ENCODE measurements at places on chromosomes 4 and X.
A peak's percentile ranks its signal among the peaks of the same experiment; 100 is the strongest.

- no peak for DNase-seq
Observed at GRCh38 chr4:14636563-14636962, 365.7 kb upstream of the CPEB2 start.

DNA sequence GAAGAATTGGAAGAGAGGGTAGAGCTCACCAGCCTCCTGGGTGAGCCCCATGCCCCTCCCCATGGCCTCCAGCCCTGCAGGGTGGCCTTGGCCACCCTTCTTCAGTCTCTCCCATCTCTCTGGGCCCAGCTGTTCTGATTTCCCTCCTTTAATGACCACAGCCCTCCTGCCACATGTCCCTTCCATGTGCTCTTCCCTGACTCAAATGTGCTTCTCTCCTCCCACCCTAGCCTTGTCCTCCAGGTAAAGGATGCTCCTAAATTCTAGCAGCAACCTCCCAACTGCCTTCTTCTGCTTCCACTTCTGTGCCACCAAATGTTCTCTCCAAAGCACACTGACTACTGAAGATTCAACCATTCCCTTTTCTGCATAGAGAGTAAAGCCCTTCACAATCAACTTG lies 83.0 kb downstream of the ADRA2C start:
- no peak for DNase-seq

- no peak for DNase-seq
Observed at GRCh38 chr4:48079972-48080391, 54.1 kb downstream of the TXK start.

DNA sequence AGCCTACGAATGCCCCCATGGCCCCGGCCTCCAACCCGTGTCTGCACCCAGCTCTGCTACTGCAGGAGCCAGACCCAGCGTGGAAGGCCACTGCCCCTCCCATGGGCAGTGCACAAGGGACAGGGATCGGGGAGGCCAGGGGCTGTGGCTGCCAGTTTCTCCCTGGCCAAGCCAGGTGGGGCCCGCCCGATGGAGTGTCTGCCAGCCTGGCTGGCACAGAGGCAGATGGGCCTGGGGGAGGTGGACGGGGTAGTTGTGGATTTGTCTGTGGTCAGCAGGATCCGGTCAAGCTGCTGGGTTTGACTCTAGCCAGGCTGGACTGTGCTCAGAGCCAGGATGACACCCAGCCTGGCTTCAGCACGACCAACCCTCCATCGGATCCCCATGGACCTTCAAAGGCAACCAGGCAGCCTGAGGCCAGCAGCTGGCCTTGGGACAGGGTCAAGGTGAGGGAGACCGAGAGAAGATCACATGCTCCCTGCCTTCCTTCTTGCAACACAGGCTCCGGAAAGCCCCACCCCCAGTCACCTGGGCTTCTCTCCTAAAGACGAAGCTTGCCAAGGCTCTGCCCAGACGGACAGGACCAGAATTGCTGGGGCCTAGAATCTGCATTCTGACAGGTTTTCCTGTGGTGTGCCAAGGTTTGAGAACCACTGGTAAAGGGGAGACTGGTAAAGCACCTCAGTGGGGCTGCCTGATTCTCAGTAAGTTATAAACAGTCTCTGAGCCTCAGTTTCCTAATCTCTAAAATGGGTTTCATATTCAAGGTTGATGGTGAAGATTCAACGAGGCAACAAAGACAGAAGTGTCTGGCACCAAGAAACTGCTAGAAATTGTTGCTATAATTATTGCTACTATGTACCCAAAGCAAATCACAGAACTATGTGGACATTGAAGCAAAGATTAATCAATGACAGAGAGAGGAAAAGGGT lies 78.6 kb downstream of the PPP2R2C start:
- DNase-seq = no peak

- DNase-seq = no peak
Observed at GRCh38 chrX:109487640-109488039, 5.8 kb upstream of the GUCY2F start.

GRCh38 chr4:6426571-6427438 lies 45.6 kb downstream of the PPP2R2C start:
- peak; percentile 73 for DNase-seq

- DNase-seq = no peak
Observed at GRCh38 chr4:99807666-99808065, 9.0 kb upstream of the DAPP1 start.

GRCh38 chr4:88757776-88758175 lies 60.1 kb upstream of the NAP1L5 start:
- no peak for DNase-seq

- no peak for DNase-seq
Observed at GRCh38 chr4:16199093-16199492, 27.2 kb downstream of the TAPT1 start.

- DNase-seq = no peak
Observed at GRCh38 chrX:72269671-72270251, 7.3 kb downstream of the RPS4X start.

All from chondrocyte (in vitro differentiated cells).